NCI-H1092 (cell line): ENCODE measurements at places on chromosomes 5 and 9.

GRCh38 chr9:89470224-89470839, 27.6 kb downstream of the SEMA4D start:
- DNase-seq = no peak

- no peak for DNase-seq
These were observed 2.5 kb upstream of the GM2A start for GRCh38 chr5:151250346-151251000.

- no peak for DNase-seq
These were observed 264.0 kb downstream of the PIK3R1 start for GRCh38 chr5:68479524-68479923.

- no peak for DNase-seq
These were observed 18.5 kb downstream of the JADE2 start for GRCh38 chr5:134543820-134544614.

GRCh38 chr9:131039129-131039954, 30.4 kb downstream of the LAMC3 start:
- DNase-seq = no peak

DNA sequence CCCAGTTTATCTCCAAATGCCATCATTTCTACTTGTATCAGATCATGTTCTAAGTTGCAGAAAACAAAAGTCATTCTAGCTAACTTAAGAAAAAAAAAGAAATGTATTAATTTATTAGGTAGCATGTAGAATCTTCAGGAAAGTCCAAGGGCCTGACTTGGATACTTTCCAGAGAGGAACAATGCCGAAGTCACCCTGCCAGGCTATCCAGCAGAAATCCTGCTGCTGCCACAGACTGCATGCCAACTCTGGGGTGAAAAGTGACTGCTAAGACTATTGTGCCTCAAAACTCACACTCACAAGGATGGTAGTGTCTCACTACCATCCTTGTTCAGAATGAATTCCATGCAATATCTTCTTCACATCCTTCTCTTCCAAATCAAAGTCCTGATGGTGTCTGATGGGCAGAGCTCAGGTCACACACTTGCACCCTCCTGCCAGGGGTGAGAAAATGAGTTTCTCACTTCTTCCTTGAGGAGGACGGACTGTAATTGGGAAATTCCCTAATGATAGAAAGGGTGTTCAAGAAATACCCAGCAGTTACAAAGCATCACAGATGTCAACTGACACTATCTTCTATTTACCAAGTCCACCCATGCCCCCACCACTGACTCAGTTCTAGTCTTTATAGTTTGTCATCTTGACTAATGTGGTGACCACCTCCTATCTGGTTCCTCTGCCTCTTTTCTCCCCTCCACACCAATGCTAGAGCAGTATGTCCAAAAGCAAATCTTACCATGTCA, 279.4 kb downstream of the CWC27 start:
- no peak for DNase-seq

DNA sequence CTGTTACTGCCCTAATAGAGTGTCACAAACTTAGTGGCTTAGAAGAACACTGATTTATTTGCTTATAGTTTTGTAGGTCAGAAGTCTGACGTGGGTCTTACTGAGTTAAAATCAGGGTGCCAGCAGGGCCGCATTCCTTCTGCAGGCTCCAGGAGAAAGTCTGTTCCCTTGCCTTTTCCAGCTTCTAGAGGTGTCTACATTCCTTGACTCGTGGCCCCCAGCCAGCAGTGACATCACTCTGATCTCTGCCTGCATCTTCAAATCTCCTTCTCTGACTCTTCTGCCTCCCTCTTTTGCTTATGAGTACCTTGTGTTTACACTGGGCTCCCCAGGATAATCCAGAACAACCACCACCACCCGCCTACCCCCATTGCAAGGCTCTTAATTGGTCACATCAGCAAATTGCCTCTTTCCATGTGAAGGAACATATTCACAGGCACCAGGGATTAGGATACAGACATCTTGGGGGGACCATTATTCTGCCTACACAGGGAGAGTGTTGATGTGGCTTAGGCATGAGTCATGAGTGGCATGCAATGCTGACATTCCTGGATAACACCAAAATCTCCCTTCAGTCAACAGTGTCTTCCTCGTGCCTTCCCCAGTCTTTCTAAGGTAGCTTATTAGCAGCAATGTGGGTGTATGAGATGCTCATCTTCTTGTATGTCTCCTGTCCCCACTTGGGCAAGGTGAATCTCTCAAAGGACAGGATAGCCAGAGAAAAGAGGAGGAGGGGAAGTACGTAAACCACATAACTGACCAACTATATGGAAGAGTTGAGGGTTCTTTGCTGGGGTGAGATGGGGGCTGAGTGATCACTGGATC, 24.4 kb downstream of the CYFIP2 start:
- DNase-seq = no peak

- no peak for DNase-seq
These were observed 12.9 kb downstream of the TCF7 start for GRCh38 chr5:134127376-134127861.

GRCh38 chr5:991472-992267, 16.9 kb upstream of the NKD2 start:
- DNase-seq = no peak

DNA sequence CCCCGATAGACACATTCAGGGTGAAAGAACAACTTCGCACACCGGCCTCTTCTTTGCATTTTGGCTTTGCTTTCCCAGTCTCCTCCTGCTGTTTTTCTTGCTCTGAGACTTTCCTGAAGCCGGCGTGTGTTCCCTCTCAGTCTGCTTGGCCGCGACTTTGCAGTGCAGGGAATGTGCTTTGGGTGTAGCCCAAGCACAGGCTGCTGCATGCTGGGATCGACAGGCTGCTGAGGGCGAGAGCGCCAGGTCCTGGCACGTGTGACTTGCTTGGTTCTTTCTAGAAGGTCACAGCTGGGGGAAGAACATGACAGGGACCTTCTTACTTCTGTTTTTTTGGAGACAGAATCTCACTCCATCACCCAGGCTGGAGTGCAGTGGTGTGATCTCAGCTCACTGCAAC, 40.6 kb downstream of the TENT4A start:
- DNase-seq = no peak

- peak; percentile 44 for DNase-seq
These were observed 124.3 kb upstream of the SLC12A2 start for GRCh38 chr5:127959152-127959764.

GRCh38 chr5:91419571-91420537, 36.7 kb upstream of the ARRDC3 start:
- peak; percentile 3 for DNase-seq

GRCh38 chr9:136002215-136002614, 41.0 kb upstream of the UBAC1 start:
- no peak for DNase-seq

DNA sequence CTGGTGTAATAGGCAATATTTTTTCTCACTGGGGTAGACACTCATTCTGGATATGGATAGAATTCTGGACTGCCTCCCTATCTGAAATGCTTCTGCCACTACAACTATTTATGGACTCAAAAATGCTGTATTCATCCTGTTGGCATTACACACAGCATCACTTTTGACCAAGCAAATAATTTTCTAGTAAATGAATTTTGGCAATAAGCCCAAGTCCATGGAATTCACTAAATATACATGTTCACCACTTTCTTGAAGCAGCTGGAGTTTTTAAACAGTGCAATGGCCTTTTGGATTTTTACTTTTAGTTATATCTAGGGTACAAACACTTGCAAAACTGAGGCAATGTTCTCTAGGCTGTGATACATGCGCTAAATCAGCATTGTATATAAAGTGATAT, 724.9 kb upstream of the EDIL3 start:
- no peak for DNase-seq

DNA sequence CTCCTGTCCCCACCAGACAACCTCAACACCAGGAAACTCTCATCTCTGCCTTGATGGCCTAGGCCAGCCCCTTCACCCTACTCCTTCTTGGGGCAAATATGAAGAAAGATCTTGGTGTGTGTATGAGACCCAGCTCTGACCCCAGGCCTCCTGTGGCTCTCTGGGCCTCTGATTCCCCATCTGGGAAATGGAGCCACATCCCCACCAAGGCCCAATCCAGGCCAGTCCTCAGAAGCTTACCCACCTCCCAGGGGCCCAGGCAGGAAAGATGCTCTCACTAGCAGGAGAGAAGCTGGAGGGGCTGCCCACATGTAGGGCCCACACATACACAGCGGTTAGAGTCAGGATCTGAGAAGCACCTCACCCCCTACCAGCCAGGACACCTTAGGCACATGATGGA, 38.9 kb downstream of the BICD2 start:
- DNase-seq = no peak

DNA sequence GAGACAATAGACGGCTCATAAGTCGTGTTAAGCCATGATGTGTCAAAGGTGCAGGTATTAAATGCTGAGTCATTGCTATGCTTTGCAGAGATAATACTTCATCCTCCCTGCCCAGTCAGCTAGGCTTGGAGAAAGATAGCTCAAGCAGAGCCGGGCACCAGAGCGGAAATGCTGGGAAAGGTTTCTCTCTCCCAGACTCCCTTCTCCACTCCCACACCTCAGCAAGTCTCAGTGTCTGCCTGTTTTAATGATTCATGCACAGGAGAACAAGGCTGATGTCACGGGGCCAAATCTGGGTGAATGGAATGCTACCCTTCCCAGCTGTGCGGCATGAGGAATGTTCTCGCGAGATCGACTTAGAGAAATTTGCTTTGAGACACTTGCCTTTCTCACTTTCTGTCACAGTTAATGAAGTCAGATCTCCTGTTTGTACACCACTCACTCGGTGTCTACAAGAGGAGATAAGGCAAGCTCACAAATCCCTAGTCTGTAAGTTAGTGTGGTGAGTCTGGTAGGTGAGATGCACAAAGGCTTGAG, 204.4 kb downstream of the EFNA5 start:
- no peak for DNase-seq

DNA sequence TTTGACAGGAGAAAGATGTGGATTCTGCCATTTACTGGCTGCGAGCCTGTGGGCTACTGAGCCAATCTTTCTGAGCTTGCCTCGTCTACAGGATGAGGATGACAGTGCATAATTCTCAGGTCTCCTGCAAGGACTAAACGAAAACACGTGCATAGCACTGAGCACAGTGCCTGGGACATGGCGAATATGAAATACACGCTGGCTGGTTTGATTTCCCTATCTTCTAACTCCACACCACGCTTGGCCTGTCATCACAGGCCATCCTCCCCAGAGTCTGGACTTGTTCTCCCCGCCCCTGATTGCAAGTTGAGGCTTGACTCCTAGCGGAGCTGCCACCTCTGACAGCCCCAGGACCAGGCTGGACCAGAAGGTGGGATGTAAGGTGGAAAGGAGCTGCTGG, 37.9 kb downstream of the ARPC5L start:
- DNase-seq = no peak

DNA sequence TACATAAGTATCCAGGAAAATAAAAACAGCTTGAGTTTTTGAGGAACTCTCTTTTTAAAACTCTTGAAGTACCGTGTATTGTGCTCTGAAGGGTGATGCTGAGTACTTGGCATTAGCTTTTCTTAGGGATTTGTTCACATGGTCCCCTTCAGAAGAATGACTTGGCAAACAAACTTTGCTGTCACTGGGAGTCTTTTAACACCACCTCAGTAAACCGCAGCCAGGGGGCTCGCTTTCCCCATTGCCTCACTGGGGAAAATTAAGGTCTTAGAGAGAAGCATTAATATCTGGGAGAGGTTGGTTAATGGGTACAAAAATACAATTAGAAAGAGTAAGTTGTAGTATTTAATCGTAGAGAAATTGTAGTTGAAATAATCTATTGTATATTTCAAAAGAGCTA, 105.9 kb upstream of the DAP start:
- no peak for DNase-seq

DNA sequence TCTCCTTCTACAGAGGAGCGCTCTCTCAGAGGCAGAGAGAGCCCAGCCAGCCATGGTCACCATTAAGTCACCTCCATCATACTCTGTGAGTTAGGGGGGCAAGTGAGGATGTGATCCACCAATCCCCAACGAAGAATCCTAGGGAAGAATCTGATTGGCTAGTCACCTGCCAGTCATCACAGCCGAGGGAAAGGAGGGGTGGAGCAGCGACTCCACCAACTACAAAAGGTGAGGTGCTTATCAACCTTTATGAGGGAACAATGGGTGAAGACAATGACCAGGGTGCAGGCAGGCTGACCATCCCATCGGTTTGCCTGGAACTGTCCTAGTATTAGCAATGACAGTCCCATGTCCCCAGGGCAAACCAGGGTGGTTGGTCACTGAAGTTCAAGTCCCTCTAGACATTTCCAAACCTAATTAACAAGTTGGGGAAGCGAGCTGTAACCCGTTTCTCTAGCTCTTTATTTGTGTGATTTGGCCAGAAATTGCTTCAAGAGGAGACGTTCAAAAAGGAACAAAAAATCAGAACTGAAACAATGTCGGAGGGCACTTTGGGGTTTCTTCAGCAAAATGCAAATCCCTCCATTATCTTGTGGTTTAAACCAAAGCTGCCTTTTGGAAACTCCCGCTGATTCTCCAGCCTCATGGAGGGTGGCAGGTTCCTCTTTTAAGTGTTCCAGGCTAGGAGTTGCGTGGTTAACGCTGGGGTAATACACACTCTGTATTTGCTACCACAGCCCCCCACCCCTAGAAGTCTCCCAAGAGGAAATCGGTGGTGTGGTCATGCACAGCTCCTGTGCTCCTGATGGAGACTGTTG, 18.8 kb upstream of the FCN1 start:
- no peak for DNase-seq

DNA sequence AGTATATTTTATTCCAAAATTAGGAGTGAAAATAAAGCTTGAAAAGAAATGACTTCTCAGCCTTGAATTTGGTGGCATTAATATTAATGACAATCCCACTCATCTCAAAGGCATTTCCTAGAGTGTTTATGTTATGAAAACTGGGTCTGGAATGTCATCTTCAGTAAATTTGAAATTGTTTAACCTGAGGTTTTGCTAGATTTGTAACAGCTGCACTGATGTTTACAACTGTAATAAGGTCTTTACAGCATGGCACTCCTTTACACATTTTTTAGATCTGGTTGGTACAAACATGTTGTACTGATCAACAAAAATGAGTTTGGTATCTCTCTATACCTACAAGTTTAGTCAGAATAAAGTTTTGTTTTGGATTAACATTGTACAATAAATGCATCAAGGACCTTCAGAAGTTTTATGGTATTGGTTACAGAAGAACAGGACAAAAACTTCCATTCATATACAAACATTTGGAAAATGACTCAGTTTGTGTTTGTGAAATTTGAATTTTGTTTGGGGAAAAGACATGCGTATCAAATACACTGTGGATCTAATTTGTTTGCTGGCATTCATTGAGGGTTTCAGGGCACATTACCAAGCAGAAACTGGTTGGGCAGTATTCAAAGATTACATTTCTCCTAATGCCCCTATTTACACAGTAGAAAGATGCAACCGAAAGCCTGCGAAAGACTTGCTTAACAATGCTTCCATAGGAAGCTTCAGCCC, 11.6 kb downstream of the FANCC start:
- DNase-seq = no peak

- DNase-seq = no peak
These were observed 110.7 kb upstream of the MAMDC2 start for GRCh38 chr9:69932901-69933300.
